ENCODE measurements at places on chromosomes 3 and 15.

GRCh38 chr15:77630956-77631744, 1.6 kb downstream of the LINGO1 start:
- DNase-seq: no peak

GRCh38 chr3:141484701-141485287, 2.0 kb upstream of the RASA2 start:
- DNase-seq: no peak

DNA sequence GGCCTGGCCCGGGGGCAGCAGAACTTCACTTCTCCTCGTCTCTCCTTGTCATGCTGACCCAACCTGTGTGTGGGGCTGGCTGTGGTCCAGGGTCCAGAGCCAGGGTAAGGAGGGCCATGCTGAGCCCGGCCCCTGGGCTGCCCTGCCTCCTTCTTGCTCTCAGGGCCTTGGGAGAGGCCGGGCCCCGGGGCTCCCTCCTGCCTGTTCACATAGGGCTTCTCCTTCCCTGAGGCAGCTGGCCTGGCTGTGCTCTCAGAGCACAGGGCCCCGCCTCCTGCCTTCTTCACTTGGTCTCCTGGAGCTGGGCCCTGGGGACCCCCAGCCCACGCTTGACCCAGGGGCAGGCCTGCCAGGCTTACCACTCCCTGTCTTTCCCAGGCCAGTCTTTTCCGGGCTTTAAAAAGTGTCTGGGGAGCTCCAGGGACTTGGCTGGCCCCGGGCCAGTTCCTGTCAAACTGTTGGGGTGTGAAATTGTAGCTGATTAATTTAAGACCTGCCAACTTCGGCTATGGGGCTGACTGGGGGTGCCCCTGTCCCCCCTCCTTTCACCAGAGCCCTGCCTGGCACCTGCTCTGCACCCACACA, 11.8 kb downstream of the PLXNA1 start:
- DNase-seq: no peak

DNA sequence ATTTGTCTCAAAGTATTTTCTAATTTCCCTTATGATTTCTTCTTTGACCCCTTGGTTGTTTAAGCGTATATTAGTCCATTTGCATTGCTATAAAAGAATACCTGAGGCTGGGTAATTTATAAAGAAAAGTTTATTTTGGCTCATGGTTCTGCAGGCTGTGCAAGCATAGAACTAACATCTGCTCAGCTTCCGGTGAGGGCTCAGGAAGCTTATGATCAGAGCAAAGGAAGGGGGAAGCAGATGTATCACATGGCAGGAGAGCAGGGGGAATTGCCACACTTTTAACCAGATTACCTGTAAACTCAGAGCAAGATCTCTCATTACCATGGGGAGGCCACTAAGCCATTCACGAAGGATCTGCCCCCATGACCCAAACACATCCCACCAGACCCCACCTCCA, 148.2 kb downstream of the PDE8A start:
- DNase-seq: no peak

- DNase-seq: peak; percentile 47
Measured at GRCh38 chr3:104886220-104886995, 480.3 kb upstream of the ALCAM start.

DNA sequence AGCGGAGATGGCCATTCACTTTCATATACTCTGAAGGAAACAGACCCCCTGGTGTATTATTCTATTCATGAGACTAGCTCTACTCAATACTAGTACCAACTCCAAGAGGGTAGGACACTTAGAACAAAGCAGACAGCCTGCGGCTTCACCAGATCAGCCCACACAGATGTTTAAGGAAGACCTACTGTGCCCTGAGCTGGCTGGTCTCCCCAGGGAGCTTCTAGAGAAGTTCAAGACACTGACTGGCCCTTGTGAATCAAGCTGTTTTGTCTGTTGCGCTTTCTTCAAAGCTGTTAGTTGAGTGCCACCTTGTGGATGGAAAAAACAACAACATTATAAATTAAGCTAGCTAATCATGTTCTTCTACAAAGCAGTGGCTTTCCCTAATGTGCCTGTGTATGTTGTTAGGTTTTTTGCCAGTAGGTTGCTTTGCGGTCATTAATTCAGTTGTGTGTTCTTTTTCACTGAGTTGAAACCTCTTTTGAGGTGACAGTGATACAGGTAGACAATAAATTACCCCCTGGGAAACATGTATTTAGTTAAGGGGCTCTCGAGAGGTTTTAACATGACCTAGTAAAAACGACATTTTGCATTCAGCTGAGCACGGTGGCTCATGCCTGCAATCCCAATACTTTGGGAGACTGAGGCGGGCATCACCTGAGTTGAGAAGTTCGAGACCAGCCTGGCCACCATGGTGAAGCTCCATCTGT, 64.2 kb upstream of the MYZAP start:
- peak; percentile 75 for DNase-seq

DNA sequence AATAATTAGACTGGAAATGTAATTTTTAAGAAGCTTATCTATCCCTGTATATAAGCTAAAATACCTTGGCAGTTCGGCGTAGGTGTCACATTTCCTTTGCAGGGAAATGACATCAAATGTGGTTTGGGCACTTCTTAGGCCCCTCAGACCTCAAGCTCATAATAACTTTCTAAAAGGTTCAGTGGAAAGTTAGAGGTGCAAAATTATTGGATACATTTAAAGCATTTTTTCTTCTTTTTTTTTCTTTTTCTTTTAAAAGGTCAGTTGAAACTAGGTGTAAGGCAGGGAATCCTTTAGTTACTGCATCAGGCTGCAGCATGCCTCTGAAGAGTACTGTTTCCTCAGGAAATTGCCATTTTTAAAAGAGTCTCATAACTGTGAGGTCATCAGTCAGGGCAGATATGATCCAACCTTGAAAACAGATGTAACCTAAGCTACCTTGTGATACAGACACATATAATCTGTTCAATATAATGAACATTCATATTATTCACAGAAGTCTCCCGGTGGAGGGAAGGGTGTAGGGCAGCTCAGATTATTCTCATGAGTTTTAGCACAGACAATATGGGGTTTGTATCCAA, 4.8 kb downstream of the SACM1L start:
- peak; percentile 45 for DNase-seq

- DNase-seq: no peak
Measured at GRCh38 chr15:95449230-95449628, 881.3 kb upstream of the NR2F2 start.

- DNase-seq: no peak
Measured at GRCh38 chr15:33915571-33916407, 52.5 kb upstream of the CHRM5 start.

- no peak for DNase-seq
Measured at GRCh38 chr3:12462159-12462947, 21.9 kb upstream of the TSEN2 start.

DNA sequence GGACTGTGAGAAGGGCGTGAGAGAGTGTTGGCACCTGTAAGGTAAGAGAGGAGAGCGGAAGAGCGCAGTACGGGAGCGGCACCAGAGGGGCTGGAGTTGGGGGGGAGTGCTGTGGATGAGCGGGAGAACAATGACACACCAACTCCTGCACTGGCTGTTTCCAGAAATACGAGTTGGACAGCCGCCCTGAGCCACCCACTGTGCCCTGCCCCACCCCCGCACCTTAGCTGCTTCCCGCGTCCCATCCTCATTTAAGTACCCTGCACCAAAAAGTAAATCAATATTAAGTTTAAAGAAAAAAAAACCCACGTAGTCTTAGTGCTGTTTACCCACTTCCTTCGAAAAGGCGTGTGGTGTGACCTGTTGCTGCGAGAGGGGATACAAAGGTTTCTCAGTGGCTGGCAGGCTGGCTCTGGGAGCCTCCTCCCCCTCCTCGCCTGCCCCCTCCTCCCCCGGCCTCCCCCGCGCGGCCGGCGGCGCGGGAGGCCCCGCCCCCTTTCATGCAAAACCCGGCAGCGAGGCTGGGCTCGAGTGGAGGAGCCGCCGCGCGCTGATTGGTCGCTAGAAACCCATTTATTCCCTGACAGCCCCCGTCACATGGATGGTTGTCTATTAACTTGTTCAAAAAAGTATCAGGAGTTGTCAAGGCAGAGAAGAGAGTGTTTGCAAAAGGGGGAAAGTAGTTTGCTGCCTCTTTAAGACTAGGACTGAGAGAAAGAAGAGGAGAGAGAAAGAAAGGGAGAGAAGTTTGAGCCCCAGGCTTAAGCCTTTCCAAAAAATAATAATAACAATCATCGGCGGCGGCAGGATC, at the start of gene SOX2:
Gene SOX2 (plus strand): TSS at position 601 of the 811 bp plus-strand sequence. CDS start 436 bp downstream, outside the sequence.
- DNase-seq: peak; percentile 84

- DNase-seq: peak; percentile 80
Measured at GRCh38 chr3:121995161-121996137, 26.6 kb downstream of the ILDR1 start.

GRCh38 chr3:173465112-173465511, 67.6 kb downstream of the NLGN1 start:
- DNase-seq: peak; percentile 72

DNA sequence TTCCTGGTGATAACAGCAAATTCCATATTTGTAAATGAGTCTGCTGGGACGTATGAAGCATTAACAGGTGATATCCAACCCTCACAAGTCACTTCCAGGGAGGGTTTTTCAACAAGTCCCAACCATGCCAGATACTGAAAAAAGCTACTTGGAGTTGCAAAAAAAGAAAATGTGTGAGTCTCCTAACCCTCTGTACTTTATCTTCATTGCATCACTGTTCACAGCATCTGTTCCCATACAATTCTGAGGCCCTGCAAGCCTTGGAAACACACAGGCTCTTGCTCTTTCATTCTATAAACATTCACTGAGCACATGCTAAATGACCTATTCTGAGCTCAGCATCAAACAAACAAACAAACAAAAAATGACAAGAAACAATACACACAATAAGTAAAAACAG, 120.8 kb downstream of the RFTN1 start:
- no peak for DNase-seq

DNA sequence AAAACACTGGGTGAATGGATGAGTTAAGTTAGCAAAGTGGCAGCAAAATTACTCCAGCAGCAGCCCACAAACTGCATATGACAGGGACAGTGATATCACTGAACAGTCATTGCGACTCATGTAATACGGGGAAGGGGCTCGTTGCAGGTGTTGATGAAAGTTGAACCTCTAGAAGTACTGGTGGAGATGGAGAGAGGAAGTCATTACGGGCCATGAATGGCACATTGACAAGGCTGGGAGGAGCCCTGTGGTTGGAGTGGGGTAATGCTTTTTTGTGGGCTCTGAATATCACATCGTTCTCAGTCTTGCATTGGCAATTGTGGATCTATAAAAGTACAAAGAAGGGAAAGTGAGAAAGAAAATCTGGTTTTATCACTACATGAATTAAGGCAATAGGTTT, 278.1 kb downstream of the ZPLD1 start:
- DNase-seq: no peak

DNA sequence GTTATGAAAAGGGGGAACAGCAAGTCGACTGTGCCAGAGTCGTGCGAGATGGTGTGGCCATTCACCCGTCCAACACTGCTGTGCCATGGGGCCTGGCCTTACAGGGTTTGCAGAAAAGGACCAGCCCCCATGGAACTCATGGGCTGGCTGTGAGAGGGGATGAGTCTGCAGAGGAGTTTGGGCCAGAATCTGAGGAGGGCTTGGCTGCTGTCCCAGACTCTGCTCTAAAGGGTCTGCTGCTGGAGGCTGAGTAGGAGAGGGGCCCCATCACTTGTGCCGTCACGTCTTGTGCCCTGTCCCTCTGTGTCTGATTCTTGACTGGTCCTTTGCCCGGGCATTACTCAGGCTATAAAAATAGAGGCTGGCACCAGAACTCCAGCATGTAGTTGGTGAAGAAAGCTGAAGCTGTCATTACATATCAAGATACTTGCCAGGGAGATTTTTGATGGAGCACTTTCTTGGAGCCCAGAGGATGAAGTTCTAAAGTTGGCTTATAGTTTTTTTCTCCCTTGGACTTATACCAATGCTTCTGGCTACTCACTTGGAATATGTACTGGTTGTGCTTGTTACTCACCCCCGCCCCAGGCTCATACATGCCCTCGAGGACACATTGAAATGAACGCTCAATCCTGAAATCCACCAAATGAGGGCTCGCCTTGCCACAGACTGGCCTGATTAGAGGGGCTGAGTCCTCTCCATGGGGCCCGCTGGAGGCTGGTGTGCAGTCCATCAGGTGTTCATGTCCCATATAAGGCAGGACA, 10.2 kb downstream of the PXYLP1 start:
- DNase-seq: peak; percentile 30

GRCh38 chr15:48282216-48282615, 49.0 kb upstream of the DUT start:
- DNase-seq: peak; percentile 32

DNA sequence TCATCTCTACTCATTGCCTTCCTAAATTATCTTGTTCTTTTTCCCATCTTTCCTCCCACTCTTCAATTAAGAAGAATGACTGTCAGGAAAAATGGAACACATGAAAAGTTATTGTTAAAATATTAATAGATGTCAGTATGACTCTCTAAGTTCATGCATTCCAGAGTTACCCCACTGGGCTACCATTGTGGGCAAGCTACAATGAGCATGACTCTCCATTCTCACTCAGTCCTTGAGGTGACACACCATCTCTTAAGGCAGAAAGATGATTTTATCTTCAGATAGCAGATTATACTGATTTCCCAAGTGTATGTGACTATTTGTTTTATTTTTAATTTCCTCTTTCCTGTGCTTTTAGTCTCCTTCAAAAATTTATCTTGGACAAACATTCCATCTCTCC, 144.3 kb downstream of the ALCAM start:
- peak; percentile 27 for DNase-seq

- no peak for DNase-seq
Measured at GRCh38 chr3:20724241-20724640, 538.2 kb upstream of the SGO1 start.

- no peak for DNase-seq
Measured at GRCh38 chr15:66649235-66649984, 52.6 kb upstream of the SMAD6 start.

DNA sequence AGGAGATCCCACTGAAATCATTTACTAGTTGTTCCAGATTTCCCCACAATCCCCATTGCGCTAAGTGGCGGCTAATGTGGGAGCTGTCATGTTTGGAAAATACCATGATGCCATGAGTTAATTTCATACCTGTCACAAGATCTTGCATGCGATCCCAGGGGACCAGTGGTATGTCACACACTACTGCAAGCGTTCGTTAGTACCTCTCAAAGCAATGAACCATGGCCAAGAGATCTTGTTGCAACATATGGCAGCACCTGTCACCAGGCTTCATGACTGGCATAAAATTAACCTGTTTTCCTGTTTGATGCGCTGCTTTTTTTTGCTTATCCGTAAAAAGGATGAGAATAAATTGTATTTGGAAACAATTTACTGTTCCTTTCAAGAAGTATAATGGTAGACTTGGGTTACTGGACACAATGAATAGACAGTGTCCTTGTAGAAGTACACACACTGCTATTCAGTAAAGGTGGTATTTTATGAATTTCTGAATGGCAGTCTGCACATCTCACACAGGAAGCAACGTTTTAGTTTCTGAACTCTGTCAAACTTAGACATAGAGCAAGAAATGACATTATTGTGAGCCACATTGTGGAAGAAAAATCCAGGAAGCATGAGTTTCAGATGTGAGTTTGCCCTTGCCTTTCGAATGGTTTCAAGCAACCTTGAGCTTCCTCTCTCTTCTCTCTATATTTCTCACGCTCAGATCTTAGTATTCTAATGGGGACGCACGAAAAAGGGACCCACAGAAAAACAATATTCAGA, 81.9 kb downstream of the CHL1 start:
- DNase-seq: no peak

All from astrocyte (in vitro differentiated cells and primary cell).